ENCODE measurements at places on chromosomes 16 and 17.

- no peak for DNase-seq
These were observed at the start of gene KRTAP4-1 for GRCh38 chr17:41184480-41184961. TSS of gene KRTAP4-1 (minus strand) at chr17:41184911. CDS start at chr17:41184854, 57 bp downstream.

- DNase-seq: no peak
These were observed 21.8 kb downstream of the YPEL2 start for GRCh38 chr17:59353106-59353854.

DNA sequence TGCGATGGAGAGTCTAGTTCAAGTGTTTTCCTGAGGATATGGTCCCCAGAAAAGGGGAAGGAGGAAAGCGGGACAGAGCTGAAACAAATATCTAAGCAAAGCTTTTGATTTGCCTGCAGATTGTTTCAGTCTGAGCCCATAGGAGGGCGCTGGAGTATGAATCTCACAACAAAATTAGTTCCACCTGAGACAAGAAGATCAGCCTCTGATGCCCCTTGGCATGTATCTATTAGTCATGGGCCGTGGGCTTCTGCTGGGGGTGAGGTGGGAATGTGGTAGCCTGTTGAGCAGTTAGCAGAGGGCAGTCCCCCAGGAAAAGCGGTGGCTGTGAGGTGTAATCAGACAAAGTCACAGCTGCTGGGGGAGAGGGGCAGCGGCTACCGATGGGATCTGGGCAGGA, 446.9 kb downstream of the CA10 start:
- no peak for DNase-seq

DNA sequence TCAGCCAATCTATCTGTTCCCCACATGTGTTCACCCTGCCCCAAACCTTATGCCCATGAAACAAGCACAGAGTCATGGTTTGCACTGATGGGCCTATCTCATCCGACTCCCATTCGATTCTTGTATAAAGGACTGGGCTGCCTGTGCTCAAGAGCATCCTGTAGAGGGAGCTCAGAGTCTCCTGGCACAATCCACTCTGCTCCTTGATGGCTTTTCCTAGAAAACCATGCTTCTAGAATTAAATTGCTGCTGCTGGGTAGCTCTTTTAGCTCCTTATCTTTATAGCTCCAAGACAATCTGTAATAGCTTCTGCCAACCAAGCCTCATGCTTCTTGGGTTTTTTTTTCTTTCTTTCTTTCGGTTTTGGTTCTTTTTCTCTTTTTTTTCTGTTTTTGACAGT, 9.7 kb downstream of the ZNF19 start:
- no peak for DNase-seq

- no peak for DNase-seq
These were observed 83.8 kb upstream of the GRIN2A start for GRCh38 chr16:10265770-10266615.

DNA sequence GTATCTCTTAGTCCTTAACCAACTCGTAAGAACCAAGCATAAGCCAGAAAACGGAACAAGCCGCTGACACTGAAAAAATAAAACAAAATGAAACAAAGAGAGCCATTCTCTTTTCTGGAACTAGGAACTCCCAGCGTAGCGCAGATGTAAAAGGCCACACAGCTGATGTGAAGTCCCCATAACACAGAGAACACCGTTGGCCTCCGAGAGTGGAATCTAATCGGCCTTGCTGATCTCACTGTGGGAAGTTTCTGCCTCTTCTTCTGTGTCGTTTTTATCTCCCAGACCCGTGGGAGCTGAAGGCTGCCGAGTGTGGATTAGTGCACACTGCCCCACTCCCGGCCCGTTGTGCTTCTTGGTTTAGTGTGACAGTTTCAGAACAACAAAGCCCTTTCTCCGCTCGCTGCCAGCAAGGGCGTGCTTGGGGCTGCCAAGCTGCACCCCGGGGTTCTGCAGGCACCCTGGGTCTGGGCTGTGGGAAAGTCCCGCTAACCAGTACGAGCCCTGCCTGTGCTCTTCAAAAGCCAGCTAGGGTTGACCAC, 21.7 kb downstream of the TTYH2 start:
- no peak for DNase-seq

- DNase-seq: no peak
These were observed 1.4 kb downstream of the SYNGR3 start for GRCh38 chr16:1991135-1991551.

DNA sequence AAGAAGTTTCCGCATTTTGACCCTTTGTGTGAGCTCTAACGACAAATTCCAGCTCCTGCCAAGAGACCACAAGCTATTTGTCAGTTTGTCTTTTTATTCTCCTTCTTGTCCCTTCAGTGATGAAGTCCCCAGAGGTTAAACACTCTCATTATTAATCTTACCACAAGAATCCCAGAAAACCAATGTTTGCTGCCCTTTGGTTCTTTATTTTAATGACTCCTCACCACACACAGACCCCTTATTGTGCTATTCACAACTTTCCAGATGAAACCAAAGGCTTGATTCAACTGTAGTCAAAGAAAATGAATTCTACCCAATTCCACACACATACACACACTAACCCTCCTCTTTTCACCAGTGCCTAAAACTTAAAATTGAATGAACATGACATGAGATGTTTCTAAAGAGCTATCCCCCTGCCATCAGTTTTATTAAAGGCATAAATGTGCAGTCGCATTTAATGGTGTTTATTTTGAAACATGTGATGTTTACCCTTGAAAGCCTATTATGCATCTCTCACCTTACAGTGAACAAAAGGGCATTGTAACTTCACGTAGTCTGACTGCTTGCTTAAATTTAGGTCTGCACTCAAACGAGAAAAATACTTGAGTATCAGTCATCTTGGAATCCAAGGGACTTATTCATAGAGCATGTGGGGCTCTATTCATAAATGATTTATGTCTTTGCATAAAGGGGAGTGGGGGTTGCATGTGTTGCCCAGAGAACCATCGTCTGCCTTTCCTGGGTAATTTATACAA, 44.1 kb downstream of the PCTP start:
- DNase-seq: no peak

Measured in right atrium auricular region (tissue), 2 donors.